RPMI8226 (cell line): ENCODE measurements at places on chromosomes 3 and 15.

DNA sequence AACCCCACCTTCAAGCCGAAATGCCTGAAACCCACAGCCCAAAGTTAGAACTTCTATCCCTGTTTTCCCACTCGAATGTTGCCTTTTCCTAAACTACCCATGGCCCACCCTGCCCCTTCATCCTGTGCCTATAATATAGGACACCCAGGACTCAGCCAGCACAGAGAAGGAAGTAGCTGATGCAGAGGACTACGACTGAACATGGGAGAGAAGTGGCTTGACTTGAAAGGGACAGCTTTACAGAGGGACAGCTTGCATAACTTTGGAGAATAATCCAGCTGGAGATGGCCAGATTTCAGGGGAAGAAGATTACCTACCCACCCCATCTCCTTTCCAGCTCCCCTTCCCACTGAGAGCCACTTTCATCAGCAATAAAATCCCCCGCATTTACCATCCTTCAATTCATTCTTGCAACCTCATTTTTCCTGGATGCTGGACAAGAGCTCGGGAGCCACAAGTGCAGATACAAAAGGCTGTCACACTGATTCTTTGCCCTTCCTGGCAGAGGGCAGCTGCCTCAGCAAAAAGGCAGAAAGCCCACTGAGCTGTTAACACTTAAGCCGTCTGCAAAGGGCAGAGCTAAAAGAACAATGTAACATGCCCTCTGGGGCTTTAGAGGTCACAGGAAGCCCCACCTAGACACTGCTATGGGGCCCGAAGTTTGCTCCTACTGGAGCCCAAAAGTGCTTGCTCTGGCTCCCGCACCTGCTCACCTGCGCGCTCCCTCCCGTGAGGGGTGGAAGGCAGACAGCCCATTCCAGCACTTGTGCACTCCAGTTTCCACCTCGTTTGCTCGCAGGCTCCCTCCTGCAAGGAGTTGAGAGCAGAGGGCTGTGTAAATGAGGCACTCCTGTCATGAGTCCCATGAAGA lies 224.0 kb downstream of the TBC1D5 start:
- no peak for DNase-seq

DNA sequence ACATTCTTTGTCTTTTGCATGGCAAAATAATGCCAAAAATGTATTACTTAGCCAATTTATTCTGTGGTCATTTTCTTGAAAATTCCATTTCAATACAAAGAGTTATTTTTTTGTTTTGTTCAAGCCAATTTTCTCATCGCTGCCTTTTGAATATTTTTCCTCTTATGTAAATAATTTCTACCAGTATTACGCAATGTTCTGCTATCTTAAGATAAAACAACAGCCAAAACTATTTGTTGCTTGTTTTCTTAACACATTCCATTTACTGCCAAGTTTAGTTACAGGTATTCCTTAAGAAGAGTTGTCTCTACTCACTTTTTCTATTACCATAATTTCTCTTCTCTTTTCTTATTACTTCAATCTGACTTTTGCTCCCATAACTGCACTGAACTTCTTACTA lies 163.1 kb downstream of the ROBO1 start:
- no peak for DNase-seq

GRCh38 chr3:33278163-33278562 lies 921 bp downstream of the FBXL2 start:
- no peak for DNase-seq

DNA sequence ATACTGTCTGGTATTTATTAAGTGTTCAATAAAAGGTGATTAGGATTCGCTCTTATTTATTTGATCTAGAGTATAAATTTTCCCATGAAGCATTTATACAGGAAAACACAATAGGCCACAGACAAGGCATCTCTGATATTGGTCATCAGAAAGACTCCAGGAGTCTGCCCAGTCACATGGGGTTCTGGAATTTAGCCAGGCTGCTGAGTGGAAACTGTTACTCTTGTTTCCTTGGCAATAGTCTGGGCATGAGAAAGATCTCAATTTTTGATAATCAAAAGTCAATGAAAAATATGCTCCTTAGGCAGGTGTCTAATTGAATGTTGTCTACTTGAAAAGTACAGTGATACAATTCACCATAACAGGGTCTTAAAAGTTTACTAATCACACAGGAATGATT lies 161.2 kb downstream of the FRMD5 start:
- DNase-seq = peak; percentile 13

GRCh38 chr3:195068084-195069080 lies 202.6 kb downstream of the XXYLT1 start:
- DNase-seq = no peak

DNA sequence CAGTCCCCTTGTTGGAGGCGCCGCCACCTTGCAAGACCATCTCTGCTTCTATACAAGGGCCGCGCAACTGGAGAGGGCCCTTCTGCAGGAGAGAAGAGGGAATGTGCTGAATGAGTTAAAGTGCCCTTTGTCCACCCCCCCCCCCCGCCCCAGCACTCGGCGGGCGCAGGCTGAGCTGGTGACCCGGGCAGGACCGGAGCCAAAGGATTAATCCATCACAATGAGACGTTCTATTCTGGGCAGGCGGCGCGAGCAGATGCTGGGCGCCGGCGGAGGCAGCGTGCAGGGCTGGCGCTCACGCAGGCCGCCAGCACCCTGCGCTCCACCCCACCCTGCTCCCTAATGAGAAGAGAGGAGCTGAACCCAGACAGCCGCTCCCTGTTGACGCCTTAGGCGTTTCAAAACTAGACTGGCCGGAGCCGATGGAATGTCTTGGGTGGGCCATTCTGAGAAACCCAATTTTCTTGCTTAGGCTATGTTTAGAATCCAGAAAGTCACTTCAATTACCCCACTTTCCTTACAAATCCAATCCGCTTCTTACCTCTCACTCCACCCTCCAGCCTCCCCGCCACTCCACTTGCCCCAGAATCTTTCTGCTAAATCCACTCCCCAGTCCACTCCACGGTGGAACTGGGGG lies 32.9 kb downstream of the GJD2 start:
- DNase-seq = no peak
